ENCODE measurements at places on chromosomes 2 and 18. TPM values are rescaled to one million over a fixed set of nuclear protein-coding genes. Genes with fewer than 3 reads are reported as not detected.

CFC1 gene
- not detected for total RNA-seq

GRCh38 chr2:7969756-7970515 lies 711.9 kb upstream of the ID2 start:
- DNase-seq = no peak

CPLX4 gene
- not detected for total RNA-seq

- DNase-seq = no peak
Measured at GRCh38 chr2:9944330-9944758, 7.1 kb upstream of the GRHL1 start.

- no peak for DNase-seq
Measured at GRCh38 chr2:65350651-65351056, 81.7 kb downstream of the SPRED2 start.

GRCh38 chr18:77067291-77068061 lies 65.1 kb downstream of the MBP start:
- DNase-seq = peak; percentile 96

VSNL1 gene
- total RNA-seq = 0.28 TPM

- peak; percentile 64 for DNase-seq
Measured at GRCh38 chr2:234954551-234954992, 2.8 kb downstream of the SH3BP4 start.

DNA sequence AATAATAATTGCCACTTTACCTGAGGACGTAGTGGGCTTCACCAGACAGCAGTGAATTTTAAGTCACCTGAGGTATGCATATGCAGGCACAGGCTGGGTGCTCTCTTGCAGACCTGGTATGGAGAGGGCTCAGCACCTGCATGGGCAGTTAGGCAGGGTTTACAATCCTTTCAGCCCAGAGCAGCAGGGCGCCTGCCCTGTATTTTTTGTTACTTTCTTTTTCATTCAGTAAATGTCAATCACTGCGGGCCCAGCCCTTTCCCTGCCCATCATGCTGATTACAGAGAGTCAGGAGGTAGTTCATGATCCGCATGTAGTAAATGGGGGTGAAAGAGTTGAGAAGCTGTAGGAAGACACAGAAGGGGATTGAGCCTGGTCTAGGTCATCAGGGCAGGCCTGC lies 147.0 kb upstream of the ALPP start:
- no peak for DNase-seq

LBX2 gene
- total RNA-seq = 0.18 TPM

CD226 gene
- total RNA-seq = 1.1 TPM

GRCh38 chr18:26978812-26979341 lies 113.4 kb upstream of the AQP4 start:
- DNase-seq = no peak

- DNase-seq = no peak
Measured at GRCh38 chr2:200373231-200373630, 66.7 kb downstream of the SPATS2L start.

ST6GAL2 gene
- not detected for total RNA-seq

NAB1 gene
- 33.6 TPM for total RNA-seq
